ENCODE measurements at places on chromosomes 1 and 21.

DNA sequence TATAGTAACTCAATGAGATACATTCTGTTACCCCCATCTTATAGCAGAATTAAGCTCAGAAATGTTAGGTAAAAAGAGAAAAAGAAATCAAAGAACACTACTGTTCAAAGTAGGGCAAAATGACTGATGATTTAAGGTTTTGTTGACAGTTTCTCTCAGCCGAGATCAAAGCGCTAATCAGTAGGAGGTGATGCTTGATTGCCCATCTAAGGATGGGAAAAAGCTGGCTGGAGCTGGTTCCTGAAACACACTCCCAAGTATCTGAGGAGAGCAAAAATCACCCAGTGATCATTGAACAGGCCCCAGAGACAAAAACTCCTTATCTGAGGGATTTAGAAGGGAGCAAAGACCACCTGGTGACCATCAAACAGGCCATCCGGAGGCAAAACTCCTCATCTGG, 64.5 kb upstream of the CSF1 start:
- peaks cover under 1% of the 10 kb centered on the region for H3K4me1 ChIP-seq
- H3K4me3 ChIP-seq, result no peak overlapping the region
- no peaks in the 10 kb centered on the region for H3K36me3 ChIP-seq
- DNase-seq, result no peak

DNA sequence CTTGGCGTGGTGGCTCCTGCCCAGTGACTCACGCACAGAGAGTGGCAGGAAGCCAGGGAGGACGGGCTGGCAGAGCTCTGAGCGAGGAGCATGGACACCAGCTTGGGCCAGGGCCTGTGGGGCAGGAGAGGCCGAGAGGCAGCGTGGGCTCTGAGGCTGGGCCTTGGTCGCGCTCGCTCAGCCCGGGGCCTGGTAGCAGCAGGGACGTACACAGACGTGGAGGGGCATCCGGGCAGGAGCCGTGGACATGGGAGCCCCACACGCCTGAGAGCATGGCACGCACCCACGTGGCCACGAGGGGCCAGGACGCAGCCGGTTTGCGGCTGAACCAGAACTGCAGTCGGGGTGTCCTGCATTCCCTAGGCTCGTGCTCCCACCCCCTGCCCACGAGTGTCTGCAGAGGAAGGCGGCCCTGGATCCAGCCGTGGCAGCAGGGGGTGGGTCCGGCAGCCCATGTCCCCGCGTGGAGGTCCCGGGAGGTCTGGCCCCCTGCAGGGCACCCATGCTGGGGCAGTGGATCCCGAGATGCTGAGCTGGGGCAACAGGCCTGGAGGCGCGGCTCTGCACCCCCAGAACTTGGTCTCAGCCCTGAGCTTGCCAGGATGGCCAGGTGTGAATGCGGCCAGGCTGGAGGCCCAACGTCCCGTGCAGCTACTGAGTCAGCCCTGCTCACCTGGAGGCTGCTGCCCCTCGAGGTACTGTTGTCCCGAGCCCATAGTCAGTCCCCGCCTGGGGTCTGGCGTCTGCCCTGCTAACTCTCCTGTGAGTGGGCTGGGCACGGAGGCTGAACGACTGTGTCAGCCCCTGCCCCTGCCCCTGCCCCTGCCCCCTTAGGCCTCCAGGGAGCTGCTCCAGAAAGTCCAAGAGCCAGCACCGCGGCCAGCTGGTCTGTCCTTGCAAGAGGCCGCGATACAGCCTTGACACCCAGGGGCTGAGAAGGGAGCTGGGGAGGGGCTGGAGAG, 61.6 kb downstream of the SLX9 start:
- H3K4me3 ChIP-seq, result no peak overlapping the region
- no peak overlapping the region for H3K27ac ChIP-seq
- DNase-seq, result no peak
- H3K27me3 ChIP-seq, result no peaks in the 10 kb centered on the region
- no peaks in the 10 kb centered on the region for H3K36me3 ChIP-seq
- H3K4me1 ChIP-seq, result no peaks in the 10 kb centered on the region

DNA sequence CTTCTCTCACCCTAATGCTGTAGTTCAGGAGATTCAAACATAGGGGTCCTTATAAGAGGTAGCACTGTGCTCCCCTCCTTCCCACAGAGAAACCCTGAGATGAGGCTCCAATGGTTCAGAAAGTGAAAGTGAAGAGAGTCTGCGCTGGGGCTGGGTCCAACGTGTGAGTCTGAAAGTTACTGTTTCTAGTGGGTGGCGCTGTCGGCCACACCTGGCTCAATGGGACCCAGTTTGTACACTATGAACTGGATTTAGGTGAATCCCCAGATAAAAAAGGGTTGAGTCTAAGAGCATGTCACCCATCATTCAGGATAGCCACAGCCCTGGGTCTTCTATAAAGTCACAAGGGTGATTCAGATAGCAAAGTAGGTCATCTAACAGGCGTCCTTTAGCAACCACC, 2.8 kb downstream of the SMCP start:
- no peaks in the 10 kb centered on the region for H3K27me3 ChIP-seq
- no peaks in the 10 kb centered on the region for H3K4me1 ChIP-seq
- no peak overlapping the region for H3K27ac ChIP-seq
- no peak overlapping the region for H3K4me3 ChIP-seq
- no peaks in the 10 kb centered on the region for H3K36me3 ChIP-seq
- no peak for DNase-seq

DNA sequence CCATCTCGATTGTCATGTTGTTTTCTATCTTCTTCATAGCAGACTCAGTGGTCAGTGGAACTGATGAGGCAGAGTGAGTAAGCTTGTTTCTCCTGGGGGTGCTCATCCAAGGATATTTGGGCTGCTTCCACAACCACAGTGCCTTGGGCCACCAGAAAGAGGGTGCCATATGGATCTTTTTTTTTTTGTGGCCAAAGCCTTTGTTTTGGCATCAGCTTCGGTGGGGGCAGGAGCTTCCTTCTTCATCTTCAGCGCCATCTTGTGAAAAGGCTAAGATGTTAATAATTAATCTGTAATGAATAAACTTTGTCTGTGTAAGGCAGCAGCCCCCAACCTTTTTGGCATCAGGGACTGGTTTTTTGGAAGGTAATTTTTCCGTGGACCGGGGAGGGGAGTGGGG, 6.6 kb upstream of the PLPP3 start:
- H3K27me3 ChIP-seq, result no peaks in the 10 kb centered on the region
- H3K4me3 ChIP-seq, result no peak overlapping the region
- H3K4me1 ChIP-seq, result no peaks in the 10 kb centered on the region

DNA sequence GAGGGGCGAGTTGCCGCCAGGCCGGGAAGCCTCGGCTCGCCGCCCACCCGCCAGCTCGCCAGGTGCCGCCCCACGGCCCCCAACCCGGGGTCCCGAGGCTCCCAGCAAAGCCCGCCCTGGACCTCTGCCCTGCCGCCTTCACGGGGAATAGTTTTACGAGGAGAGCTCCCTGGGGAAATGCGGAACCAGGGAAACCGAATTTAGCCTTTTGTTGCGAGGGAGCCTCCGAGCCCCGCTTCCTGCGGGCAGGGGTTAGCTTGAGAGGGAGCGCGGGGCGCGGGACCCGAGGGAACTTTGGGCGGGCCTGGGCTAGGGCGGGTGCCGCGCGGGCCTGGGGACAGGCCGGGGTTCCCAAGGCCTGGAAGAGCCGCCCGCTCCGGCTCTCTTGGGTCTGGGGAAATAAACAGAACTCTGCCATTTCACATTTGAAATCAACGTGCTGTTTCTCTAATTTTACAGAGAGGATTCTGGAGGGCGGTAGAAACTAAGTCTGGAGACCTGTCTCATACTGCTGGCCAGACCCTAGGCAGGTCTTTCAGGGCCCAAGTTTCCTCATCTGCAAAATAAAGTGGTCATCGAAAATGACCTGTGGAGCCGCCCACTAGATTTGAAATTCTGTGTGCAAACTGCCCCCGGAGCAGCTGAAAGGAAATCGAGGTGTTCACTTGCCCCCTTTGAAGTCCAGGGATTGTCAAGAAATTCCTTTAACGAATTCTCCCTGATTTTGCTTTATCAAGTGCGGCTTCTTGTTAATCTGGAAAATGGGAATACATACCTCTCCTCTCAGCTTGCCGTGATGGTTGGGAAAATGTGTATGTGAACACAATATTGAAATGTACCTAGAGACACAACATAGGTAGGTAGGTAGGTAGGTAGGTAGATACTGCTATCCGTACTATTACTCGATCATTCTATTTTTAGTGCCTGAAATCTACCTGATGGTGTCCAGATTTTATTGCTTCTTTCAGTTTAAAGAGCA, 749 bp upstream of the GLUL start:
- peak; percentile 23 for DNase-seq
- peaks cover 64% of the 10 kb centered on the region for H3K4me1 ChIP-seq
- H3K27ac ChIP-seq, result peak overlapping the region; percentile 98

- H3K27me3 ChIP-seq, result no peaks in the 10 kb centered on the region
- H3K36me3 ChIP-seq, result no peaks in the 10 kb centered on the region
- H3K4me1 ChIP-seq, result no peaks in the 10 kb centered on the region
- H3K27ac ChIP-seq, result no peak overlapping the region
Observed at GRCh38 chr1:117346206-117346928, 20.9 kb upstream of the MAN1A2 start.

GRCh38 chr1:220877377-220878095, 1.7 kb upstream of the HLX start:
- H3K27me3 ChIP-seq, result no peaks in the 10 kb centered on the region
- H3K4me3 ChIP-seq, result peak overlapping the region; percentile 81
- peak overlapping the region; percentile 34 for H3K27ac ChIP-seq
- H3K4me1 ChIP-seq, result peaks cover 48% of the 10 kb centered on the region
- H3K36me3 ChIP-seq, result no peaks in the 10 kb centered on the region
- DNase-seq, result no peak
